ENCODE measurements at places on chromosomes 5 and 9. TPM values are rescaled to one million over a fixed set of nuclear protein-coding genes. Genes with fewer than 3 reads are reported as not detected.

Gene CAPSL
- 0.09 TPM for polyA plus RNA-seq

Gene PDCD1LG2
- 17.5 TPM for polyA plus RNA-seq

Gene NMUR2
- not detected for polyA plus RNA-seq

Gene CSNK1G3
- polyA plus RNA-seq = 16.4 TPM

Gene CXXC5
- polyA plus RNA-seq = 35.7 TPM

Gene HRCT1
- polyA plus RNA-seq = 3.9 TPM

Gene ACTBL2
- polyA plus RNA-seq = 0.29 TPM

Gene CNTFR
- polyA plus RNA-seq = not detected

Gene CAMK2A
- 0.19 TPM for polyA plus RNA-seq

Gene MEIKIN
- polyA plus RNA-seq = not detected

Gene FCN1
- polyA plus RNA-seq = not detected

Gene G3BP1
- 32.8 TPM for polyA plus RNA-seq

Gene CMYA5
- polyA plus RNA-seq = 0.39 TPM

Gene GARIN3
- not detected for polyA plus RNA-seq

Gene TMEM141
- polyA plus RNA-seq = 77.8 TPM

Gene MAML1
- 20.4 TPM for polyA plus RNA-seq

Gene SLC6A7
- polyA plus RNA-seq = not detected

Gene ARHGEF28
- polyA plus RNA-seq = 3.6 TPM

Gene RNF183
- polyA plus RNA-seq = not detected

Gene POLR1E
- 48.0 TPM for polyA plus RNA-seq

Gene SH3RF2
- 1.7 TPM for polyA plus RNA-seq

Gene SLC27A6
- 0.02 TPM for polyA plus RNA-seq

Gene SLC23A1
- polyA plus RNA-seq = not detected

Gene ST8SIA4
- polyA plus RNA-seq = 0.01 TPM

Gene SPATA31E1
- 0.04 TPM for polyA plus RNA-seq

Gene FRRS1L
- polyA plus RNA-seq = 0.05 TPM

Gene BTNL8
- polyA plus RNA-seq = not detected

Gene FGF1
- polyA plus RNA-seq = 8.5 TPM

Gene TAF11L4
- not detected for polyA plus RNA-seq

Data from IMR-90 (cell line).